GM12878 (cell line): ENCODE measurements at places on chromosomes 3 and 15.

GRCh38 chr15:100335335-100335999, 6.3 kb downstream of the ADAMTS17 start:
- no peak for DNase-seq

GRCh38 chr3:8576841-8577571, 67.6 kb downstream of the SSUH2 start:
- no peak for DNase-seq

- DNase-seq, result peak; percentile 87
Measured at GRCh38 chr3:125119752-125120378, 64.1 kb upstream of the HEG1 start.

DNA sequence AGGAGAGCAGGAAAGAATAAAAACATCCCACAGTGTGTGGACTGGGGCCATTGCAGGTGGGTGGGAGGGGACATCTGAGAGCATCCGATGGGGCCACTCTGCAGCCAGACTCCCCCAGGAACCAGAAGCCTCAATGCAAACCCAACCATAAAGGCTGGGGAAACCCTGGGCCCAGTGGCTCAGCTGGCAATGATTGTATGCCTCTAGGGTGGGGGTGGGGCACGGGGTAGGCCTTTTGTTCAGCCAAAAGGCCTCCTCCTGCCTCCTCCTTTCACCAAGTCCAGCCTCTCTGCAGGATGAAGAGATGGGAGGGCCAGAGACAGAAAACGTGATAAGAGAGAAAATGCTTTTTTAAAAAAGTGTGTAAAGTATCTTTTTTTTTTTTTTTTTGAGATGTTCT, 45.5 kb upstream of the HERC1 start:
- DNase-seq, result no peak

DNA sequence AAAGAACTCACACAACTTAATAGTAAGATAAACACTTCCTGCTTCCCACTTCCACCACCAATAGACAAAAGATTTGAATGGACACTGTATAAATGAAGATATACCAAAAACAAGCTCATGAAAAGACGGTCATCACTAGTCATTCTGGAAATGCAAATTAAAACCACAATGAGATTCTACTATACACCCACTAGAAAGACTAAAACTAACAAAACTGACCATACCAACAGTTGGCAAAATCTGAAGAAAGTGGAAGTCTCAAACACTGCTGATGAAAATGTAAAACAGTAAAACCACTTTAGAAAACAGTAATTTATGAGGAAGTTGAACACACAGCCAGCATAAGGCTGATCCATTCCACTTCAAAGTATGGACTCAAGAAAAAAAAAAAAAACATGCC, 35.6 kb upstream of the CD96 start:
- DNase-seq, result no peak

GRCh38 chr15:62899090-62899493, 143.5 kb upstream of the TPM1 start:
- DNase-seq, result no peak

GRCh38 chr3:101204246-101204645, 116.1 kb downstream of the IMPG2 start:
- no peak for DNase-seq

GRCh38 chr15:53446376-53446775, 313.1 kb downstream of the WDR72 start:
- DNase-seq, result no peak

DNA sequence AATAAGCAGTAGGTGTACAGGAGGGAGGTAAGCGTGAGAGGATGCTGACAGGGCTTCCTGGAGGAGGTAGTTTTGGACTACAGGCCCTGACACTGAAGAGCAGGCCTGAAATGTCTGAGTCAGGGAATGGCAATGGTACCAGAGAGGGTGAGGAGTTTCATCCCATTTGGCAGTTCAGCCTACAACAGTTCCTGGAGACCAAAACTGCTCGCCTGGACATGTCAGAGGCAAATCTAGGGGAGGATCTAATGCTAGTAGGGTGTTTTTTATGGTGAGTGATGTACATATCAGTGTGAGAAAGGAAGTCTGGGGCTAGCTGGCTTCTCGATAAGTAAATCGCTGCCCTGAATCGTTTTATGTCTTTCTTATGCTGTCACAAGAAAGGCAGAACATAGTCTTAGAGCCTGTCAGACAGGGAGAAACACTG, 13.8 kb upstream of the TNFSF10 start:
- no peak for DNase-seq

DNA sequence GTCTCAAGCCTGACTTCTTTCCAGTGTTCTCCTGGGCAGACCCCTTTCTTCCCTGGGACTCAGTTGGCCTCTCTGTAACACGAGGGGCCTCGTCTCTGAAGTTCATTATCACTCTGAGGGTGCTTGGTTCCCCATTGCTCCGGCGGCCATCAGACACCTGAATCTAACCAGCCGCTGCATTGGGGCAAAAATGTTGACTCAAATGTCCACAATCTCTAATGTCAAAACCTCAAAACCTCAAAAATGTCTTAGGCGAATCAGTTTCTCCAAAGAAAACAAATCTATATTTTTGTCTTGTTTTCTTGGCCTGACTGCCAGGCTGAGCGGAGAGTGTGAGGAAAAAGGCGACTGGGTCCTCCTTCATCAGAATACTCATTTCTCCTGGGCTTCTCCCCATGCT, 220.7 kb downstream of the VPS13C start:
- no peak for DNase-seq

- peak; percentile 17 for DNase-seq
Measured at GRCh38 chr15:29825227-29825626, 3.0 kb upstream of the TJP1 start.

DNA sequence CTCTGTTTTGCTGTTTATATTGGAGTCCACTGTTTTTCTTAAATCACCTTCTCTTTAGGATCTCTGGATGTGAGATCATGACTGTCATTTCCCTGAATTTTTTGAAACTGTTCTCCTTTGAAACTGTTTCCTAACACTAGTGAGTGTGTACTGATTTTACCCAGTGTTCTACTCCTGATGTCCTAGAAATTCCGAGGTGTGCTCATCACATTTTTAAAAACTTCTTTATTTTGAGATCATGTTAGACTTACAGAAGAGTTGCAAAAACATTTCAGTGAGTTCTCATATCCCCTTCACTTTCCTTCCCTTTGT, 292.6 kb downstream of the NFKBIZ start:
- no peak for DNase-seq

GRCh38 chr3:66762916-66763693, 235.0 kb upstream of the KBTBD8 start:
- DNase-seq, result no peak

- no peak for DNase-seq
Measured at GRCh38 chr15:80749589-80749988, 29.6 kb upstream of the CEMIP start.

GRCh38 chr15:27826902-27827714, 272.0 kb downstream of the OCA2 start:
- no peak for DNase-seq

- DNase-seq, result no peak
Measured at GRCh38 chr3:50135964-50136363, 19.2 kb upstream of the SEMA3F start.

DNA sequence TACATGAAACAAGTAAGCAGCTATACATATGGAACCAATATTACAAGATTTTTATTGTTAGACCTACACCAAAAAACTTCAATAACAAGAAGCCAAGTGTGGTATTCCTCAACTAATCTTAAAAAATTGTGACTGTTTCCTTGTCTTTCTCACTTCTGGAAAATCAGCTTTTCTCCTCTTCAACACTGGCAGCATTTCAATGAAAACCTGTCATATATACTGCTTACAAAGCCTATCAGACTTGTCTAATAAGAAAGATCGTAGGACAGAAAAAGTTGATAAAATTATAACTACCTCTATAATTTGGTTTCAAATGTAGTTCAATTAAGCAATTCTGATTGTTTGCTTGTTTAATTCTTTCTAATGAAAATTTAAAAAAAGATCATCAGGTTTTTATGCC, 55.1 kb downstream of the CBLB start:
- no peak for DNase-seq

- DNase-seq, result no peak
Measured at GRCh38 chr3:3305841-3306240, 126.3 kb upstream of the CRBN start.

GRCh38 chr3:172154768-172155664, 115.6 kb downstream of the FNDC3B start:
- no peak for DNase-seq

DNA sequence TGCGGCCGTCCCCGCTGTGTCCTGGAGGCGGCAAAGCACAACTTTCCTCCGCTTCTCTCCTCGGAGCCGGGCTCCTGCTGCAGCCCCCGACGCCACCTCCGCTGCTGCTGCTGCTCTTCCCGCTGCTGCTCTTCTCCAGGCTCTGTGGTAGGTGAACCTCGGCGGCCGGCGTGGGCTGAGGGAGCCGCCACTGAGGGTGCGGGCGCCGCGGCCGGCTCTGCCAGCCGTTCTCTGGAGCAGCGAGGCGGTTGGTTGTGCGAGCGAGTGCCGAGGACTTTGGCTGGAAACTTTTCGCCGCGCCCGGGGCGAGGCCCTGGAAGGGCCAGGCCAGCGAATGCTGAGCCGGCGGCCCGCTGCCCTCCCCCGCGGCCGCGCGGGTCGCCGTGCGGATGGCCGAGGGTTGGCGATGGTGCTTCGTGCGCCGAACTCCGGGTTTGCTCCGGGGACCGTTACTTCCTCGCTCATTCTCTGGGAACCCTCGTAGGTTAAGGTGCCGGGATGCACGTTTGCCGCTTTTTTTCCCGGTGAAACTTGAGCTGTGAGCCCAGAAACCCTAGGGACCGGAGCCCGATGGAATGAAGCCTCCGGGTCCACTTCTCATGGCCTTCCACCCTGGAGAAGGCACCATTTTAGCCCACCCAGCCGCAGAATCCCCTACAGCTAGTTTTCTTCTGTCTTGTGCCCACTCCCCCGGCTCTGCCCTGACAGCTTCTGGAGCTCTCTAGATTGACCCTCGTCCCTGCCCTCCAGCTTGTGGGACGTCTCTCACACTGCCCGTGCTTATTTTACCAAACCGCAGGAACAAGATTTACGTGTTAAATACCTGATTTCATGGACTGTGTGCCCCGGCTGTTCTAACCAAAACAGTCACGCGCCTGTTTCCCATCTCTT, 660 bp downstream of the NECTIN3 start:
- no peak for DNase-seq

GRCh38 chr3:53739966-53740365, 106.3 kb downstream of the CHDH start:
- DNase-seq, result no peak

DNA sequence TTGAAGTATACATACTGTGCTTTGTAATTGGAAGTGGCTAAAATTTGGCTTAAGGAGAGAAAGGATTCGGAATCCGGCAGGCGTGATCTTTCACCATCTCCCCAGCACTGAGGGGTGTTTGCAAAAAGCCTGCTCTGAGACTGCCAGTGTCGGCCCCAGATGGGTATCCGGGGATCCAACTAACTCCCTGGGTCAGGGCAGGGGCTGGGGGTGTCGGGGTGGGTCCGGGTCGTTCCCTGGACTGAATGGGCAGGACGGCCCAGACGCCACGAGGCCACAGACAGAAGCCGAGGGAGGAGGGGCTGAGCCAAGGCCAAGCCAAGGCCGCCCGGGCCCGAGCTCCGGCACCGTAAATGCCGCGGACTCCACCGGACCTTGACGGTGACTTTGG, 349 bp downstream of the PPIB start:
- no peak for DNase-seq

DNA sequence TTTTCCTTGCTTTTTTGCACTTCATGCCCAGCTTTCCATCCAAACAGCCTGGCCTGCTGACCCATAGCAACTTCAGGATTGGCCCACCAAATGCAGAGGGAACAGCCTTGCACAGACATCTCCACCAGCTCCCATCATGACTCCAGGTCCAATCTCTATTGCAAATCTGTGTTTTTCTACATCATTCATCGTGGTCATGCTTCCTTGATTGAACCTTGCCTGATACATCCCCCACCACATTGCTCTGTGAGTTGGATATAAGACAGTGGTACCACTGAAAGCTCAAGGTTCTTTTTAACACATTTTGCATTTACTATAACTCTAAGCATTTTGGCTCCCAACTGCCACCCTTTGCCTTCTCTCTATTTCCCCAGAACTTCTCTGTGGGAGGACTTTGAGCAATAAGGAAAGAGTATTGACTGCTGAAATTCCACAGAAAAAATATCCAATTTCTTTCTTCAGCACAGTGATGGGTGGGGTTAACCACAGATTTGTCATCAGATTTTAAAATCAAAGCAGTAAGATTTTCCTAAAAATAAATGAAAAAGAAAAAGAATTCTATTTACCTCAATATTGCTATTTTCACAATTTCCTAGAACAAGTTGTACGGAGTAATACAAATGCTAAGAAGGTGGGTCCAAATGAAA, 114.6 kb upstream of the GALNT15 start:
- no peak for DNase-seq

- no peak for DNase-seq
Measured at GRCh38 chr3:126960604-126960995, 22.3 kb upstream of the PLXNA1 start.

DNA sequence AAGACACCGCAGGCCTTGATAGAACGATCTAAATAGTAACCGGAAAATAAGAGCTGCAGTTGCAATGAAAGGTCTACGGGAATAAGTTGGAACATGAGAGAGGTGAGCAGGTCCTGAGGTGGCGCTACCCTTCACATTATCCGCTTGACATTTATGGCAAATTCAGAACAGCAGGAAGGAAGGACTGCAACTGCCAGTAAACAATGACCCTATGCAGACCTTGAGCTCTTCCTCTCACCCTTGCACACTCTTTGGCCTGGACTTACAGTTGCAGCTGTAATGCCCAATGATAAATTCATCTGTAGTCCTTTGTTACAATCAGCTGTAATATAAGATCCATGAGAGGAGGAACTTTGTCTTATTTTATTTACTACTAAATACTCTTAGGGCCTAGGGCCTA, 32.3 kb upstream of the TRIM59 start:
- DNase-seq, result no peak

GRCh38 chr3:58606693-58607092, 29.5 kb upstream of the FAM107A start:
- no peak for DNase-seq

GRCh38 chr3:126127904-126128303, 44.0 kb upstream of the SLC41A3 start:
- no peak for DNase-seq

DNA sequence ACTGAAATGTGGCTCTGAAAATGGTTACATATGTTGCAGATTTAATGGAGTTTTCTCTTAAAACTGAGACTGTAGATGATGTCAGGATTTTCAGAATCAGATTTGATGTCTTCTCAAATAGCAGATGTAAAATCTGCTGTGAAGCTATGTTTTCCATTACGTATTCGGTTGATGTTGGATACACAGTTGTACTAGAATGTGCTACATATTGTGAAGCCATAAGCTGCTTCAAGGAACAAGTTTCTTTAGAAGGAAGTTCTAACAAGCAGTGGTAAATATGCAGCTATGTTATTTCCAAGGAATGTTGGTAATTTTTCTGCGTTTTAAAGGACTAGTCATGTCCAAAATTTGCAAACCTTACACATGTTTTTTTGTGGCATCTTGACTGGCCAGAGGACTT, 197.7 kb downstream of the RBMS3 start:
- DNase-seq, result no peak
